ENCODE measurements at places on chromosomes 4 and X. TPM values are rescaled to one million over a fixed set of nuclear protein-coding genes. Genes with fewer than 3 reads are reported as not detected.

Gene TNIP3
- polyA plus RNA-seq, result 0.30 TPM

Gene AWAT2
- polyA plus RNA-seq, result not detected

Gene SFRP2
- polyA plus RNA-seq, result not detected

Gene CACNA1F
- polyA plus RNA-seq, result 0.12 TPM

Gene KLHL13
- polyA plus RNA-seq, result 2.2 TPM

Gene XAGE2
- polyA plus RNA-seq, result not detected

Gene SHISA3
- polyA plus RNA-seq, result not detected
